ENCODE measurements at places on chromosomes 2 and 18. TPM values are rescaled to one million over a fixed set of nuclear protein-coding genes. Genes with fewer than 3 reads are reported as not detected.

The OTOF gene
- total RNA-seq = 0.16 TPM

The CCBE1 gene
- total RNA-seq = 2.2 TPM

The RAPGEF4 gene
- total RNA-seq = 13.6 TPM

The DNER gene
- total RNA-seq = 16.5 TPM

The LONRF2 gene
- 6.3 TPM for total RNA-seq

The GAREM2 gene
- total RNA-seq = 3.2 TPM

The IL1F10 gene
- not detected for total RNA-seq

DNA sequence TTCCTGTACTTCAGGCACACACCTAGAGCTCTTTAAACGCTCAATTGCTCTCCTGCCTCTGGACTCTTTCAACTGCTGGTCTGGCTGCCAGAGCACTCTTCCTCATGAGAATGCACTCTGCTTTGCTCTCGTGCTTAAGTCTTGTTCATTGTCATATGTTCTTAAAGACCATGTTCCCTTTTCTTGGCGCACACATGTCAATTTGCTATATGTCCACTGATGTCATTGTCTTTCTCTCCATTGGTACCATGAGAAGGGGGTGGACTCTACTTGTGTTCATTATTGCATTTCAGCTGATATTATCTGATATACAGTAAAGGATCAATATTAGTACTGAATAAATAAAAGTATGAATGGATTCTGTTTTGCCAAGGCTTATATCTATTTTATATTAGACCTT, 16.8 kb downstream of the SPHKAP start:
- no peak overlapping the region for H3K4me3 ChIP-seq
- H3K27ac ChIP-seq = no peak overlapping the region
- DNase-seq = no peak
- H3K36me3 ChIP-seq = no peaks in the 10 kb centered on the region
- H3K4me1 ChIP-seq = no peaks in the 10 kb centered on the region
- H3K27me3 ChIP-seq = no peaks in the 10 kb centered on the region

DNA sequence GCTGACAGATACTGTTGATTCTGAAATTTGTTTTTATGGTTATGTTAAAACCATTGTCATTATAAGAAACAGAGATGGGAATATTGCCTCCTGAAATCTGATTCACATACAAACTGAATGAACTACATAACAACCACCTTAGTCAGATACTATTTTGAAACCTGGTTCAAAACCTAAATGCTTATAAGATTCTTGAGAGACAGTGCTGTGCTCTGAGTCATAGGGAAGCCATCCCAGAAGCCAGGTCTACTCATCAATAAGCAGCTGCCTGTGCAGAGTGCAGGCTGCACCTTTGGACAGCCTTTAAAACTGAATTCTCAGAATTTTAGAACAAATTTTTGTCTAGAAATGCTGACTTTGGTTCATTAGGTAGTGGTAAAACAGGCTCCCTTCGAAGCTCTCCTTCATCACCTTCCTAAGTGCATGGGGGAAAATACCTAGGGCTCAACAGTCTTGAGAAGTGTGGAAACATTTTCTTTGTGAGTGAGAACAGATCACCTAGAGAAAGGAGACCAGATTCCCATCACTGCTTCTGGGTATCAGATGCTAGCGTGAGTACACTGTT, at the start of gene SERPINB7:
SERPINB7 (plus strand) TSS at position 253 of the 565 bp plus-strand sequence. CDS start 6,955 bp downstream, outside the sequence.
- no peaks in the 10 kb centered on the region for H3K4me1 ChIP-seq
- no peak for DNase-seq
- H3K36me3 ChIP-seq = no peaks in the 10 kb centered on the region
- no peaks in the 10 kb centered on the region for H3K27me3 ChIP-seq

- no peaks in the 10 kb centered on the region for H3K4me1 ChIP-seq
- H3K27ac ChIP-seq = no peak overlapping the region
- H3K36me3 ChIP-seq = no peaks in the 10 kb centered on the region
- H3K4me3 ChIP-seq = no peak overlapping the region
- H3K27me3 ChIP-seq = no peaks in the 10 kb centered on the region
Measured at GRCh38 chr2:16393500-16394071, 272.0 kb downstream of the CYRIA start.

GRCh38 chr2:69717861-69718273, 24.1 kb upstream of the ANXA4 start:
- DNase-seq = no peak
- no peaks in the 10 kb centered on the region for H3K27me3 ChIP-seq
- H3K4me1 ChIP-seq = no peaks in the 10 kb centered on the region
- H3K4me3 ChIP-seq = no peak overlapping the region

- H3K27ac ChIP-seq = no peak overlapping the region
- H3K27me3 ChIP-seq = no peaks in the 10 kb centered on the region
- DNase-seq = no peak
- no peaks in the 10 kb centered on the region for H3K36me3 ChIP-seq
Measured at GRCh38 chr2:204583773-204584172, 38.5 kb downstream of the PARD3B start.

Data from kidney (tissue), 22 donors.